ENCODE measurements at places on chromosomes 3 and 15. TPM values are rescaled to one million over a fixed set of nuclear protein-coding genes. Genes with fewer than 3 reads are reported as not detected.

The TGM5 gene
- not detected for total RNA-seq

The GCNT3 gene
- total RNA-seq: 0.09 TPM

The GALNT15 gene
- 16.0 TPM for total RNA-seq

The RTP1 gene
- not detected for total RNA-seq

DNA sequence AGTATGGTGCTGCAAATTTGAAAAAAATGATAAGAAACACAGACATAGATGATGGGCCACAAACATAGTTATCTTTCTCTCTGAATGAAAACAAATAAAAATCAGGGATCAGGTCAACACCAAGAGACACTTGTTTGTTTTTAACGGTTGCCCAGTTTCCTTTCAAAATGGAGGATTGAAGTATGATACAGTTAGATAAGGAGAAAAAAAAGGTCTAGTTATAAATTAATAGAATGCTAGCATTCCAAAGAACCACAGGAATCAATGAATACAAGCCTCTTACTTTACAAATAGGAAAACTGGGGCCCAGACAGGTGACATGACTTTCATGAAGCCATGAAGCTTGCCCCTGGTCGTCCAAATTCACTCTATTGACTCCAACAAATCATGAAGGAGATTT, 305.1 kb downstream of the ZNF621 start:
- no peak for DNase-seq

- no peak for DNase-seq
Observed at GRCh38 chr3:50617911-50618481, 1.0 kb downstream of the MAPKAPK3 start.

DNA sequence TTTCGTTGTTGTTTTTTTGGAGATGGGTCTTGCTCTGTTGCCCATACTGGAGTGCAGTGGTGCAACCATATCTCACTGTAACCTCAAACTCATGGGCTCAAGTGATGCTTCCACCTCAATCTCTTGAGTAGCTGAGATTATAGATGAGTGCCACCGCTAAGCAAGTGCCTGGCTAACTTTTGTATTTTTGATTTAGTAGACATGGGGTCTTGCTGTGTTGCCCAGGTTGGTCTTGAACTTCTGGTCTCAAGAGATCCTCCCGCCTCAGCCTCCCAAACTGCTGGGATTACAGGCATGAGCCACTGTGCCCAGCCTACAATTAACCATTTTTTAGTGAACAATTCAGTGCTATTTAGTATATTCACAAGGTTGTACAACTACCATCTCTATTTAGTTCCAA, 42.2 kb downstream of the ARHGEF3 start:
- DNase-seq: no peak

DNA sequence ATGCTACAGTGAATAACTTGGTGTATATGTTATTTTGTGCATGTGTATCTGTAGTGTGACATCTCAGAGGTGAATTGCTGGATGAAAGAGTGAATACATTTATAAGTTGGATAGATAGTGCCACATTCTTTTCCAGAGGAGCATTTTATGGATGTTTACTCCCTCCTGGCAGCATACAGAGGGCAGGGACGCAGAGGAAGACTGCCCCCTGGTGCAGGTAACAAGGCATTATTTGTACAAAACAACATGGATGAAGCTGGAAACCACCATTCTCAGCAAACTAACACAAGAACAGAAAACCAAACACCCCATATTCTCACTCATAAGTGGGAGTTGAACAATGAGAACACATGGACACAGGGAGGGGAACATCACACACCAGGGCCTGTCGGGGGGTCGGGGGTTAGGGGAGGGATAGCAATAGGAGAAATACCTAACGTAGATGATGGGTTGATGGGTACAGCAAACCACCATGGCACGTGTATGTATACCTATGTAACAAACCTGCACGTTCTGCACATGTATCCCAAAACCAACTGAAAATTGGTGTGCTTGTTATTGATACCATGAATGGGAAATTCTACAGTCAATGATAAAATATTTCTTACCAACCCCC, 57.9 kb upstream of the CTXND1 start:
- peak; percentile 36 for DNase-seq

DNA sequence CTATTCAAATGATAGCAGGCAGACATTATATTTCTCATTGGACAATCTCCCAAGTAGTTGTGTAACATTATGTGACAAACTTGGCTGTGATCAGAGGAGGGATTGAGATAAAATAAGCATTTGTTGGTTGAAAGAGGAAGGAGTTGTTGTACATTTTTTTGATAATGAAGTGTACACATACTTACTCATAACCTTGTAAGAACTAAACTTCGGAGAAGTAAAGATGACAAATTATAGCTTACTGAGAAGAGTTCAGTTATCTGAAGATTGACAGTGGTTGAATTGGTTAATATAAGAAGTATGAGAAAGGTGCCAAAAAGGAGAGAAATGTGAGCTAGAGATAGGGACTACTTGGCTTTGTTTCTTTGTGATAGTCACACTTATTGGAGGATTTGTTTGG, 32.6 kb downstream of the STT3B start:
- DNase-seq: no peak

Data from adrenal gland (tissue), 19 donors.